ENCODE measurements at places on chromosomes 2 and 18.

DNA sequence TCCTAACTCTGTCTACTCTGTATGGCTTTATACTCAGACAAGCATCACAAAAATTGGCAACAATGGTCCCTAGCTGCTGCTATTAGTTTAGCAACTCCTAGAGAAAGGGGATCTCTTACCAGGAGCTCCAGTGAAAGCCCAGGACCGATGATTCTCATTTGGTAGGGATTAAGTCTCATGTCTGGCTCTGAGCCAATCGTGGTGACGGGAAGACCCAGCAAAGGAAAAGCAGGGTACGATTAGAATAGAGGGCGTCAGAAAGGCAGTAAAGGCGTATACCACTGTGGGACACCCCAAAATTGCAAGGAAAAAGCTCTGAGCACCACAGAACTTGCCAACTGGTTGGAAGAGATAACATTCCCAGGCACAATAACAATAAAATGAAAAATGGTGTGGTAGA is 129.5 kb downstream of the MTCL1 start:
- H3K36me3 ChIP-seq, result no peaks in the 10 kb centered on the region
- no peaks in the 10 kb centered on the region for H3K27me3 ChIP-seq
- no peak overlapping the region for H3K4me3 ChIP-seq
- no peak for DNase-seq
- no peak overlapping the region for H3K27ac ChIP-seq

- H3K36me3 ChIP-seq, result no peaks in the 10 kb centered on the region
- no peaks in the 10 kb centered on the region for H3K27me3 ChIP-seq
- no peak for DNase-seq
These were observed 190.0 kb downstream of the ST6GAL2 start for GRCh38 chr2:106695919-106696318.

GRCh38 chr2:112339986-112340385 is 64.6 kb downstream of the ZC3H6 start:
- H3K27ac ChIP-seq, result no peak overlapping the region
- no peaks in the 10 kb centered on the region for H3K4me1 ChIP-seq
- no peaks in the 10 kb centered on the region for H3K27me3 ChIP-seq
- no peaks in the 10 kb centered on the region for H3K36me3 ChIP-seq
- no peak overlapping the region for H3K4me3 ChIP-seq

DNA sequence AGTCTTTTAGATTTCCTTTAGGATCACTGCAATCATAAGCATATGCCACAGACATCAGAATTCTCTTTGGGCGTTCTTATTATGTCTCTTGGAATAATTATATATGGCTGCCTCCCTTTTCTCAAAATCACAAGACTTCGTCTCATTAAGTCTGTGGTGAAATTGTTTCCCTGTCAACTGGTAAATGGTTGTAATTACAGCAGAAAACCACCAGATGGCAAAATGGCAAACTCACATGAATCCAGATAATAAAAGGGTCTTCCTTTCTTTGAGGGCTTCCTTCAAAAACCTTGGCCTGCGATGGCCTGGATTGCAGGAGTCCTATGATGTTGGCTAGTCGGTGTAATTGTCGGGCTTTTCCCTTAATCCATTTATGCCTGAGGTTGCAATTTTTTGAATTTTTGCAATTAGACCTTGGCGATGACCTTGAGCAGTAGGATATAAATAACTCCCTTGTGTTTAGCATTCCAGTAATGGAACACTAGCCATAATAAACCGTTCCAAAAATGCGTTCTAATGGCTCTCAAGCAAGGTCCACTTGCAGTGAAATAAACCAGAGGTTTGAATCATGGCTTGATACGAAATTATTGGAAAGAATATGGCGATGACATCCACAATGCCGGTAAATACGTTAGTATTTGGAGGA is 656.4 kb downstream of the MBD2 start:
- H3K36me3 ChIP-seq, result no peaks in the 10 kb centered on the region
- no peaks in the 10 kb centered on the region for H3K27me3 ChIP-seq
- H3K4me1 ChIP-seq, result no peaks in the 10 kb centered on the region
- no peak overlapping the region for H3K27ac ChIP-seq

DNA sequence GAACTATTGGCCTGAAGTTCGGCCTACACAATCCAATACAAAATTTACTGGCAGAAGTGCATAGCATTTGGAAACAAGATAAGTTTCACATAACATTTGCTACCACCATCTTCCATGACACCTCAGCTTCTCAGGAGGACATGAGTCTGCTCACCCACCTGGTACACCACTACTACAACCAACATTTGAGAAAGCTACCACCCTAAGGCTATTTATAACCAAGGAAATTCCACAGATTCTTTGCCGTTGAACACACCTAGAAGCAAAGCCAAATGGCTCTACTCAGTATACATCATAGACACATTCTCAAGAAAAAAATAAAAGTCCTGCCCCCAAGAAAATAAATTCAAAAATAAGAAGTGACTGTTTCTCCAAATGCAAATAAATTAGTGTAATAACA is 145.3 kb downstream of the SPAG16 start:
- no peaks in the 10 kb centered on the region for H3K36me3 ChIP-seq
- H3K4me1 ChIP-seq, result no peaks in the 10 kb centered on the region

DNA sequence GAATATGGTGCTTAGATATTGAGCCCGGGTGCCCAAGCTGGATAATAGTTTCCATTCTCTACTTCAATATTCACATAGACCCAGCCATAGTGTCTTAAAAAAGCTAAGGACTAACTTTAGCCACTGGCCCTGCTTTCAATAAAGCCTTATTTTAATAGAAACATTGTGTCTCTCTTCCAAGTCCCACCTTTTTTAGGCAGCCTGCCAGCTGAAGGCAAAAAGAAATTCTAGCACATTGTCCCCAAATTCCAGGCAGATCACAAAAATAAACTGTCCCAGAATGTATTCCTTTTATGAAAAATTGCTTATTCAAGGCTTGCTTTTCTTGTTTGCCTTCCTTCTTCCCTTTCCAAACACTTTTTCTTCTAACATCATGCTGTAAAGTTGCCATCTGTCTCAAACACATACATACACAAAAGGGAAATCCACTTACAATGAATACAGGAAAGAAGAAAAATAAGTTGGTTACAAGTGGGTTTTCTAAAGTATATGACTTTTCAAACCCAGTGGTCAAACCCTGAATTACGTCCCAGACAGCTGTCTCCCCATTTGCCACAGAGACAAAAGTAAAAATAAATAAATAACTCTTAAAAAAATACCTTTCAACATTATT is 778.5 kb downstream of the BCL11A start:
- H3K27me3 ChIP-seq, result no peaks in the 10 kb centered on the region
- no peak overlapping the region for H3K27ac ChIP-seq
- no peaks in the 10 kb centered on the region for H3K4me1 ChIP-seq
- H3K4me3 ChIP-seq, result no peak overlapping the region

- H3K27ac ChIP-seq, result peak overlapping the region; percentile 96
- H3K27me3 ChIP-seq, result peaks cover 8% of the 10 kb centered on the region
- no peaks in the 10 kb centered on the region for H3K36me3 ChIP-seq
- peak overlapping the region; percentile 67 for H3K4me3 ChIP-seq
These were observed 2.6 kb downstream of the ITGA6 start for GRCh38 chr2:172430027-172430426.
